Suprapubic skin (tissue), 4 donors: ENCODE measurements at places on chromosomes 3 and 15. TPM values are rescaled to one million over a fixed set of nuclear protein-coding genes. Genes with fewer than 3 reads are reported as not detected.

The BCHE gene
- 4.8 TPM for total RNA-seq

The TMEM108 gene
- total RNA-seq: 4.0 TPM

The NOX5 gene
- 1.6 TPM for total RNA-seq

The CPLX3 gene
- total RNA-seq: 0.47 TPM

- no peak for DNase-seq
Measured at GRCh38 chr15:28978011-28978378, 92.2 kb downstream of the APBA2 start.

DNA sequence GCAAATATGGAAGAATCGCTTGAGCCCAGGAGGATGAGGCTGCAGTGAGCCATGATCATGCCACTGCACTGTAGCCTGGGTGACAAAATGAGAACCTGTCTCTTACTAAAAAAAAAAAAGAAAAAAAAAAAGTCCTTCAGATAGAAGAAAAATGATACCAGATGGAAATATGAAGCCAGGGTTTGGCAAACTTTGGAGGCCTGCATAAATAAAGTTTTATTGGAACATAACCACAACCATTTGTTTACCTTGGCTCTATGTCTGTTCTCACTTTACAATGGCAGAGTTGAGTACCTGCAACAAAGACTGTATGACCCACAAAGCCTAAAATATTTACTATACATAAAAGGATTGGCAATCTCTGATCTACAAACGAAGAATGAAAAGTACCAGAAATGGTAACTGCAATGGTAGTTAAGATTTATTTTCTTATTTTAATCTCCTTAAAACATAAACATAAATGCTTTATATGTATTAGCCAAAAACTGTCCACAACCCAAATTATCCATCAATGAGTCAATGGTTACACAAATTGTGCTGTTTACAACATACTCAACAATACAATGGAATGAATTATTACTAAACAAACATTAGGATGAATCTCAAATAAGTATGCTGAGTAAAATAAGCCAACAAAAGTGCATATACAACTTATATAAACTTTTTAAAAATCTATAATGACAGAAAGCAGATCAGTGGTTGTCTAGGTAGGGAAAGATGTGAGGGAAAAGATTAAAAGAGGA, 41.8 kb downstream of the GOLGB1 start:
- DNase-seq: no peak

- no peak for DNase-seq
Measured at GRCh38 chr15:80118956-80119355, 33.8 kb upstream of the FAH start.
